Cardiac ventricle fibroblast (primary cell): ENCODE measurements at places on chromosomes 2 and 18. TPM values are rescaled to one million over a fixed set of nuclear protein-coding genes. Genes with fewer than 3 reads are reported as not detected.

DSG1 gene
- total RNA-seq: not detected in 2 replicates

CXCR1 gene
- total RNA-seq: not detected in 2 replicates

TCF7L1 gene
- 6.7 and 6.8 TPM in 2 replicates for total RNA-seq

EGR4 gene
- total RNA-seq: not detected in 2 replicates

FSIP2 gene
- total RNA-seq: under 0.01 TPM in 2 replicates

MFSD2B gene
- 0.10 TPM in 1 of 2 replicates, not detected in the other for total RNA-seq

PMAIP1 gene
- total RNA-seq: 0.69 and 1.5 TPM in 2 replicates

MC2R gene
- total RNA-seq: not detected in 2 replicates

IL1R2 gene
- 4.0 and 5.7 TPM in 2 replicates for total RNA-seq

ST6GAL2 gene
- 2.7 and 4.7 TPM in 2 replicates for total RNA-seq

DNMT3A gene
- 6.0 and 7.5 TPM in 2 replicates for total RNA-seq

SERPINB3 gene
- total RNA-seq: not detected in 2 replicates

ASPRV1 gene
- total RNA-seq: 0.19 and 0.78 TPM in 2 replicates

SERPINB11 gene
- total RNA-seq: not detected in 2 replicates

GCFC2 gene
- total RNA-seq: 10.2 and 12.7 TPM in 2 replicates

SPHKAP gene
- 0.05 TPM in 1 of 2 replicates, not detected in the other for total RNA-seq

CYB5A gene
- 197 and 251 TPM in 2 replicates for total RNA-seq
